Uterine smooth muscle cell (primary cell): ENCODE measurements at places on chromosomes 16 and 17. TPM values are rescaled to one million over a fixed set of nuclear protein-coding genes. Genes with fewer than 3 reads are reported as not detected.

TMEM231 gene
- 15.1 and 18.4 TPM in 2 replicates for total RNA-seq

ASGR1 gene
- 1.3 and 1.4 TPM in 2 replicates for total RNA-seq

SLFN14 gene
- not detected in 2 replicates for total RNA-seq

HYDIN gene
- total RNA-seq, result 0.33 and 1.00 TPM in 2 replicates

PYY gene
- total RNA-seq, result not detected in 2 replicates

CHST5 gene
- under 0.01 and 0.11 TPM in 2 replicates for total RNA-seq

TNFRSF17 gene
- total RNA-seq, result not detected in 2 replicates

PLA2G10 gene
- total RNA-seq, result not detected in 2 replicates
